ENCODE measurements at places on chromosomes 11 and 22. TPM values are rescaled to one million over a fixed set of nuclear protein-coding genes. Genes with fewer than 3 reads are reported as not detected.

DNA sequence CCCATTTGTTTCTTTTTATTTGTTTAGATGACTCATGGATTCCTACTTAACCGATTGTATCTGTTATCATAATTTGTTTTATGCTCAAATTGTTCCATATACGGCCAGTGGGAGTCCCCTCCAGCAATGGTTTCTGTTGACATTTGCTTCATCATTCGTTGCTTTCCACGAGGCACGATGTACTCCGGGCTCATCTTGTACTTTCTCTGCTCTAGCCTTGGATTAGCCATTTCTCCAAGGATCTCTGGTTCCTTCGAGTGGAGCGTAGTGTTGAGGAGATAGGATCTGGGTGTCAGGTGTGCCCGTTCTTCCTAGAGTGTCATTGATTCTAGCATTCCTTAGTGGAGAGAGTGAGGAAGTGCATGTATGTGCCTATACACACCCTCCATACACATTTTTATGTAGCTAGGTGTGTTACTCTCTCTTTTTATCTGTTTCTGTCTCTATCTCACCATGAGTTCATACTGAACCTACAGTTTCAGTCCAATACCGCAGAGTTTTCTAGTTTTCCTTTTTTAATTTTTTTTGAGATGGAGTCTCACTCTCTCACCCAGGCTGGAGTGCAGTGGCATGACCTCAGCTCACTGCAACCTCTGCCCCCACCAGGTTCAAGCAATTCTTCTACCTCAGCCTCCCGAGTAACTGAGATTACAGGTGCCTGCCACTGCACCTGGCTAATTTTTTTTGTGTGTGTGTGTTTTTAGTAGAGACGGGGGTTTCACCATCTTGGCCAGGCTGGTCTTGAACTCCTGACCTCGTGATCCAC, 31.4 kb downstream of the TECTA start:
- H3K36me3 ChIP-seq, result no peaks in the 10 kb centered on the region
- no peak overlapping the region for H3K4me3 ChIP-seq
- H3K27ac ChIP-seq, result no peak overlapping the region
- H3K27me3 ChIP-seq, result no peaks in the 10 kb centered on the region
- no peaks in the 10 kb centered on the region for H3K4me1 ChIP-seq
- no peak for DNase-seq

- DNase-seq, result no peak
- peaks cover 2% of the 10 kb centered on the region for H3K27me3 ChIP-seq
- H3K27ac ChIP-seq, result no peak overlapping the region
- peaks cover 6% of the 10 kb centered on the region for H3K36me3 ChIP-seq
- H3K4me3 ChIP-seq, result no peak overlapping the region
Observed at GRCh38 chr11:104652996-104653395, 245.3 kb downstream of the CASP12 start.

- H3K4me3 ChIP-seq, result no peak overlapping the region
- H3K27me3 ChIP-seq, result no peaks in the 10 kb centered on the region
- H3K4me1 ChIP-seq, result peaks cover 8% of the 10 kb centered on the region
- DNase-seq, result no peak
- no peak overlapping the region for H3K27ac ChIP-seq
Observed at GRCh38 chr11:75480185-75481175, 45.3 kb downstream of the GDPD5 start.

Gene ACRV1
- total RNA-seq, result not detected

- no peaks in the 10 kb centered on the region for H3K27me3 ChIP-seq
- H3K27ac ChIP-seq, result no peak overlapping the region
- peaks cover 16% of the 10 kb centered on the region for H3K4me1 ChIP-seq
- no peak for DNase-seq
Observed at GRCh38 chr11:128764424-128765095, 70.7 kb downstream of the FLI1 start.

Gene MYRF
- 0.27 TPM for total RNA-seq

Gene GTSE1
- 39.7 TPM for total RNA-seq

GRCh38 chr11:68660066-68660810, 24.1 kb upstream of the GAL start:
- DNase-seq, result no peak
- H3K4me1 ChIP-seq, result no peaks in the 10 kb centered on the region
- H3K27ac ChIP-seq, result no peak overlapping the region
- no peak overlapping the region for H3K4me3 ChIP-seq
- H3K36me3 ChIP-seq, result no peaks in the 10 kb centered on the region

Gene PAFAH1B2
- total RNA-seq, result 43.7 TPM

DNA sequence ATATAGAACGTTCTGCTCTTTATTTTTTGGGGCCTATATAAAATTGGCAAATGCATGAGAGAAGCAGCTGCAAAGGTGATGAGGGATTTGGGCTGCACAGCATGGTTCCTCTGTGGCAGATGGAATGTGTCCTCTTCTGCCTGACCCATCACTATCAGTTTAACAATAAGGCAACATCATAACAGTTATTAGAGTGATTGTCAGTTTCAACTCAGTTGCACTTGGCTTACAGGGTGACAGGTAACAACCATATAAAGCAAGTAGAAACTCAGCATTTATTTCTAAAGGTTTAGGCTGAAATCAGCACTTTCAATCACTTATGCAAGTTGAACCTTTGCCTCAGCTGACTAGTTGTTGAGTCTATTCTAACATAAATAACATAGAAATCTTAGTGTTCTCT, 935.4 kb upstream of the CHORDC1 start:
- DNase-seq, result no peak
- H3K4me1 ChIP-seq, result no peaks in the 10 kb centered on the region
- no peak overlapping the region for H3K27ac ChIP-seq
- H3K36me3 ChIP-seq, result no peaks in the 10 kb centered on the region
- H3K4me3 ChIP-seq, result no peak overlapping the region

DNA sequence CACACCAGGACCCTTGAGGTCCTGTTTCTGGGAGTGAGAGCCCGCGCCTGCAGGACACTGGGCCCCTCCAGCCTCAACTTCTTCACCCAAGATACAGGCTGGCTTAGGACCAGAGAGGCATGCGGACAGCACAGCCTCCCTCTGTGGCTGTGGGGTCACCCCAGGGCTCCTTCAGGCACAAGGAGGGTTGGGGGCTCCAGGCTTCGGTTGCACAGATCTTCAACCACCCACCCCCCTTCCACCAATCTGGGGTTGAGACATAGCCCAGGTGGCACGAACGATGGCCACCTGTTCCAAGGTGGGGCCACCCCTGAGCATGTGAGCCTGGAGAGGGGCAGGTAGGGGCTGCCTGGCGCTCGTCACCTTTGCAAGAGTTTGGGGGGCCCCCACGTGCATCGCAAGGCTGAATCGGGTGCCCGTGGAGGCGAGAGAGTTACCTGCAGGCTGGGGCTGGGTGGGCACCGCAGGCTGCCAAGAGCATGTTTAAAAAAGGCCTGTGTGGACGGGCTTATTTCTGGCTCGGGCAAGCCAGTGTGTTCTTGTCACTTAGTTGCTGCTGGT, 1.2 kb downstream of the ZDHHC8 start:
- no peaks in the 10 kb centered on the region for H3K27me3 ChIP-seq
- H3K4me3 ChIP-seq, result peak overlapping the region; percentile 68
- H3K36me3 ChIP-seq, result no peaks in the 10 kb centered on the region

DNA sequence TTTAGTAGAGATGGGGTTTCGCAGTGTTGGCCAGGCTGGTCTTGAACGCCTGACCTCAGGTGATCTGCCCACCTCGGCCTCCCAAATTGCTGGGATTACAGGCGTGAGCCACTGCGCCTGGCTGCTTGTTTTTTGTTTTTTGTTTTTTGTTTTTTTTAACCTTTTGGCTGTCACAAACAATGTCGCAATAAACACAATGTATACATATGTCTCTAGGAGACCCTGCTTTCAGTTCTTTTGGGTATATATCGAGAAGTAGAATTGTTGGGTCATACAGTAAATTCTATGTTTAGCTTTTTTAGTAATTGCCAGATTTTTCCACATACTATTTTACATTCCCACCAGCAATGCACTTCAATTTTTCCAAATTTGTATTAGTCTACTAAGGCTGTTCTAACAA, 28.0 kb downstream of the RBX1 start:
- no peaks in the 10 kb centered on the region for H3K27me3 ChIP-seq
- no peak for DNase-seq
- no peak overlapping the region for H3K27ac ChIP-seq
- no peak overlapping the region for H3K4me3 ChIP-seq
- no peaks in the 10 kb centered on the region for H3K36me3 ChIP-seq

Gene SLC17A6
- not detected for total RNA-seq

Gene KRTAP5-2
- total RNA-seq, result not detected

DNA sequence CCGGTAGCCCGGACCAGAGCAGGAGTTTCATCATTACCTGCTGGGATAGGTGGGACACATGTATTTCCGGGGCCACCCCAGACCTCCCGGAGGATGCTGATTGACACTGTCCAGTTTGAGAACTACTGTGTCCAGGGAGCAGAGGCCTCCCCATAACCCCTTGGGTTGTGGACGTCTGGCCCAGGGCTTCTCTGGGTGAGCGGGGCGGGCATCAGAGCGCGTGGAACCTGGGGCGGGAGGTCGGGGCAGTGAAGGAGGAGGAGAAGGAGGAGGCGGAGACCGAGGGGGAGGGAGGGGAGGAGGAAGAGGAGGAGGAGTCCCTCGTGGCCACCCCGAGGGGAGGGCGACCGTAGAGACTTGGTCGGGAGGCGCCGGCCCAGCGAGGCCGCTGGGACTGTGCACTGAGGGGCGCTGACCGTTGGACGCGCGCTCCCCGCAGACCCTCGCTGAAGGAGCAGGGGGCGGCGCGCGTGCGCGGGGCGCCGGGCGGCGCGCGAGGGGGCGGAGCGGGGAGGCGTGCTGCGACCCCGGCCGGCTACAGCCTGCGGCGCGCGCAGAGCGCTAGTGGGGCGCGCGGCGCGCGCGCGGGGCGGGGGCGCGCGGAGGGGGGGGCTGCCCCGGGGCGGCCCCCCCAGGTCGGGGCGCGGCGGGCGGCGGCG, at the start of gene GRK3:
Gene GRK3 (plus strand): TSS at position 356 of the 659 bp plus-strand sequence. CDS start 366 bp downstream, outside the sequence.
- peak within 1 kb of the TSS; percentile 60 for H3K27ac ChIP-seq
- peak within 1 kb of the TSS; percentile 85 for H3K4me3 ChIP-seq
- H3K27me3 ChIP-seq, result peaks cover 4% of the 10 kb centered on the region
- H3K36me3 ChIP-seq, result peaks cover 1% of the 10 kb centered on the region

GRCh38 chr22:28898233-28898629, 14.9 kb downstream of the ZNRF3 start:
- H3K27ac ChIP-seq, result no peak overlapping the region
- H3K4me3 ChIP-seq, result no peak overlapping the region
- no peaks in the 10 kb centered on the region for H3K36me3 ChIP-seq
- DNase-seq, result no peak
- H3K27me3 ChIP-seq, result peaks cover 3% of the 10 kb centered on the region
- peaks cover 18% of the 10 kb centered on the region for H3K4me1 ChIP-seq

GRCh38 chr11:83680321-83680720, 394.2 kb upstream of the CCDC90B start:
- DNase-seq, result no peak
- H3K27me3 ChIP-seq, result peaks cover 5% of the 10 kb centered on the region
- no peaks in the 10 kb centered on the region for H3K4me1 ChIP-seq
- H3K36me3 ChIP-seq, result no peaks in the 10 kb centered on the region
- H3K4me3 ChIP-seq, result no peak overlapping the region
- H3K27ac ChIP-seq, result no peak overlapping the region

Gene KDM4D
- total RNA-seq, result 1.7 TPM

Gene SMC1B
- total RNA-seq, result 1.1 TPM

DNA sequence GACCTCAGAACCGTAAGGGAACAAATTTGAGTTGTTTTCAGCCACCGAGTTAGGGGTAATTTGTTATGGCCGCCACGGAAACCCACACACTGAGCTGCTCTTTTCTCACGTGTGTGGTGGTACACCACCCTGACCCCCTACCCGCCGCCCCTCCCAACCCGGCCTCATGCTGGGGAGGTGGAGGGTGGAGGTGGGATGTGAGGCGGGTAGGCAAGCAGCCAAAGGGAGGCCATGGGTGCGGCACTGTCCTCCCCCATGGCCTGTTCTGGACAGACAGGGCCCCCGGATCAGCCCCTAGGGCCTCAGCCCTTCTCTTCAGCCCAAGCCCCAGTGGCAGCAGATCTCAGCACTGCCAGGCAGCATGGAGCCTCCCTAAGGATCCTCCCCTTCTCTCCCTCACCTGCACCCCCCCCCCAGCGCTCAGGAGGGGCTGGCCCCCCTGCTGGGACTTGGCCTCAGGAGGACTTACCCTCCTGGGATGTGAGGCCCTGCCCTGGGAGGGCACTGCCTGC, 7.9 kb downstream of the PRR5 start:
- no peak overlapping the region for H3K4me3 ChIP-seq
- no peak overlapping the region for H3K27ac ChIP-seq
- no peak for DNase-seq
- peaks cover 16% of the 10 kb centered on the region for H3K4me1 ChIP-seq
- H3K36me3 ChIP-seq, result peaks cover 1% of the 10 kb centered on the region
- no peaks in the 10 kb centered on the region for H3K27me3 ChIP-seq

- DNase-seq, result no peak
- peaks cover 21% of the 10 kb centered on the region for H3K27me3 ChIP-seq
- H3K4me1 ChIP-seq, result peaks cover 2% of the 10 kb centered on the region
- H3K4me3 ChIP-seq, result no peak overlapping the region
- no peaks in the 10 kb centered on the region for H3K36me3 ChIP-seq
Observed at GRCh38 chr11:64639885-64640284, 48.9 kb downstream of the SLC22A12 start.

Gene NLRP6
- 1.5 TPM for total RNA-seq

DNA sequence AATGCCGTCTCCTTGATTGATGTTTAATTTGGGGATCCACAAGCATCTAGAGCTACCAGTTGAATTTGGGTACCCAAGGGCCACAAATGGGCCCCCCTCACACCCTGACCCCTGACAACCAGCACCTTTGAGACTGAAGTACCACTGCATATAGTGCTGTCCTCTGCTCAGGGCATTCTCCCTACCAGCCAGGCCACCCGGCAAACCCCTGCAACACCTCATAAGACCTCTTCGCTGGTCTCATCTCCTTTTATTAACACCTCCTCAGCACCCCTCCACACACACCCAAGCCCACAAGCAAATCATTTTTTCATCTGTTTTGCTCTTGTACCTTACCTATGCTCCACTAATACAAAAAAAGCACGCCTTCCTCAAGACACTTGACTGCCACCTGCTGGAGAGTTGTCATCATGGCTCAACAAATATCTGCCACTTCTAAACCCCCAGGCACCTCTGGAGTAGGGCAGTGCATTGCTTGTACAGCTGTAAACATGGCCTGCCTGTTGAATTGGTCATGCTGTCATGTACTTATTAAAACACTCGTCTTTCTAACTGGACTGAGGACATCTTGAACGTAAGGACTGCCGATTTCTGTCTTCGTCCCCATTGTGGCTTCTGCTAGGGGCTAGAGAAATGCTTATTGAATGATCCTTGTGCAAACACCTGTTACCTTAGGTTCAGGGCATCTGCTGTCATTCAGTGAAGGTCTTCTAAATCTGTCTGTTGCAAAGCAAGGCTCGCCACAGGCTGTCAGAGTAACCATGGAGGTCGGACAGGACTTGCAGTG, 66.5 kb downstream of the BMAL1 start:
- peaks cover 1% of the 10 kb centered on the region for H3K36me3 ChIP-seq
- H3K4me1 ChIP-seq, result peaks cover 41% of the 10 kb centered on the region
- peak; percentile 89 for DNase-seq
- H3K27me3 ChIP-seq, result no peaks in the 10 kb centered on the region

Gene CD248
- total RNA-seq, result 0.15 TPM

Gene ZNF280B
- 1.8 TPM for total RNA-seq

Gene INSC
- total RNA-seq, result 1.0 TPM

Gene HTATIP2
- total RNA-seq, result 80.7 TPM

GRCh38 chr11:33344611-33345010, 87.4 kb downstream of the HIPK3 start:
- H3K4me1 ChIP-seq, result peaks cover 2% of the 10 kb centered on the region
- no peaks in the 10 kb centered on the region for H3K27me3 ChIP-seq
- H3K4me3 ChIP-seq, result no peak overlapping the region
- H3K27ac ChIP-seq, result no peak overlapping the region
- peaks cover 17% of the 10 kb centered on the region for H3K36me3 ChIP-seq
